Fibroblast of skin of scalp (primary cell): ENCODE measurements at places on chromosomes 5 and 9.

- no peak for DNase-seq
Observed at GRCh38 chr5:141374627-141375026, 936 bp downstream of the PCDHGA6 start.

DNA sequence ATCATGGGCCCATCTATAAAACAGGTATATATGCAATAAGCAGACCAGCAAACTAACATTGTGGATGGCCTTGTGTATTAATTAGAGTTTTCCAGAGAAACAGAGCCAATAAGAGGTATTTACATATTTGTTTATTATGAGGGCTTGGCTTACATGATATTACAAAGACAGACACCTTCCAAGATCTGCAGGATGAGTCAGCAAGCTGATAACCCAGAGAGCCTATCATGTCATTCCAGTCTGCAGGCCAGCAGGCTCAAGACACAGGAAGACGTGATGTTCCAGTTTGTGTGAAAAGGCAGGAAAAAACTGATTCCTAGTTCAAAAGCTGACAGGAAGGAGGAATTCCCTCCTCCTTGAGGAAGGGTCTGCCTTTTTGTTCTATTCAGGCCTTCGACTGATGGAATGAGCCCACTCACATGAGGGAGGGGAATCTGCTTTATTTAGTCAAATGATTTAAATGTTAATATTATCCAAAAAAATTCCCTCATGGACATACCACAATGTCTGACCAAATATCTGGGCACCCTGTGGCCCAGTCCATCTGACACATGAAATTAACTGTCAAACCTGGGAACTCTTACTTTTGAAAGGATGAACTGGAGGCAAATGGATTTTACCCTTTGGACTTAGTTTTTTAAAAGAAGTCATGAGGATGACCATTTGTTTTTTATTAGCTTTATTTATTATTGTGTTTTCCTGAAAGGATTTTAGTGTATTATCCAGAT lies 161.2 kb upstream of the CHD1 start:
- DNase-seq: no peak

GRCh38 chr5:103305809-103306208 lies 47.2 kb downstream of the MACIR start:
- DNase-seq: no peak

GRCh38 chr5:37736397-37736796 lies 103.4 kb downstream of the GDNF start:
- no peak for DNase-seq

- DNase-seq: no peak
Observed at GRCh38 chr9:17480966-17481365, 97.9 kb upstream of the SH3GL2 start.

- DNase-seq: no peak
Observed at GRCh38 chr5:98085593-98085992, 687.9 kb upstream of the RGMB start.

GRCh38 chr5:30121043-30121442 lies 1072.4 kb upstream of the CDH6 start:
- no peak for DNase-seq

DNA sequence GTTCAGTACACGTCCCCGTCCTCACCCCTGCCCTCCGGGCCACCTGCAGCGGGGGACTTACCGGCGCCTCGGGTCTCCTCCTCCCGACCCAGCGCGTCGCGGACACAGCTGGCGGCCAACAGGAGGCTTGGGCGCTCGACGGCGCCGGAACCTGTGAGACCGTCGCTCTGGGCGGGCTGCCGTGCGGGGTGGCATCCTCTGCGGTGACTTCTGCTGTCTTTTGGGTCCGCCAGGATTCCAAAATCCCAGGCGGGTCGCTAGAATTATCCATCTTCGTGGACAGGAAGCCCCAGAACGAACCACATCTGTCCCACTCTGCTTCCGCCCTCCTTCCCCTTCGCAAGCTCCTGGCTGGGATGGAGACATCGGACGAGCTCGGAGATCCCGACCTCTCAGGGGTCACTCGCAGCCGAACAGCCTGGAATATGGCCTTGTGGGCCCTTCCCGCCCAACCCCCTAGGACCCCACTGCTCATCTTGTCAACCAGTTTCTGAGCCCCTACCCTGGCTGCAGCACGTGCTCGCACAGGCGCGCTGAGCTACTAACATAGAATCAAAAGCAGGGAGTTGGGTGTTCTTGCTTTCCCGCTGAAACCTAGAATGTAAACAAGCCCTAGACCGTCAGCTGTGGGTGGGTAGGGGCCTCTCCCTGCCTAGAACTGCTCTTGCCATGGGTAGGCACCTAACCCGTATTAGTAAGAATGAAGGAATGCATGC lies 947 bp upstream of the MARCHF3 start:
- DNase-seq: no peak

GRCh38 chr5:15737036-15737821 lies 237.2 kb downstream of the FBXL7 start:
- no peak for DNase-seq

DNA sequence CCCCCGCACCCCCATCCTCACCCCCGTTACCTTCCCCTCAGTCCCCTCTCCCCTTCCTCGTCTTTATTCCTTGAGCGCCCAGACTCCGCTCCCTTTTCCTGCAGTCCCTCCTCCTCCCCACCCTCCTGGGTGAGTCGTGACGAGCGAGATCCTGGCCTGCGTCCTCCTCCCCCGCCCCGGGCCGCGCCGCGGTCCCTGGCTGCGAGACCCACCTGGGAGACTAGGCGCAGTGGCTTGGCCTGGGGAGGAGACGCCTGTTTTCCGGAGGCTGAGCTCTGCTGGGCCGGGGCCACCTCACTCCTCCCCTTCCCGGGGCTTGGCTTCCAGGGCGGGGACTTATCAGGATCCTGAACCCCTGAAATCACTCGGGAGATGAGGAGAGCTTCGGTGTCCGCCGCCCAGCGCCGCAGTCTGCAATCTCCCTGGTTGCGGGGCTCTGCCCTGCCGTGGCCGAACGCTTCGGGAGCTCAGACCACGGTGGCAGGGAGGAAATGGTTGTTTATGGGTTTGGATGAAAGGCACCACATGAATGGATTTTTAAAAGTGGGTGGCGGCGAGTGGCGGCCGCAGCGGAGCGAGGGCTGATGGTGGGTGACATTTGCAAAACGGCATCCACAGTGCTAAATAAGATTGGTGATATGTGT lies 984 bp downstream of the STXBP1 start:
- peak; percentile 39 for DNase-seq

DNA sequence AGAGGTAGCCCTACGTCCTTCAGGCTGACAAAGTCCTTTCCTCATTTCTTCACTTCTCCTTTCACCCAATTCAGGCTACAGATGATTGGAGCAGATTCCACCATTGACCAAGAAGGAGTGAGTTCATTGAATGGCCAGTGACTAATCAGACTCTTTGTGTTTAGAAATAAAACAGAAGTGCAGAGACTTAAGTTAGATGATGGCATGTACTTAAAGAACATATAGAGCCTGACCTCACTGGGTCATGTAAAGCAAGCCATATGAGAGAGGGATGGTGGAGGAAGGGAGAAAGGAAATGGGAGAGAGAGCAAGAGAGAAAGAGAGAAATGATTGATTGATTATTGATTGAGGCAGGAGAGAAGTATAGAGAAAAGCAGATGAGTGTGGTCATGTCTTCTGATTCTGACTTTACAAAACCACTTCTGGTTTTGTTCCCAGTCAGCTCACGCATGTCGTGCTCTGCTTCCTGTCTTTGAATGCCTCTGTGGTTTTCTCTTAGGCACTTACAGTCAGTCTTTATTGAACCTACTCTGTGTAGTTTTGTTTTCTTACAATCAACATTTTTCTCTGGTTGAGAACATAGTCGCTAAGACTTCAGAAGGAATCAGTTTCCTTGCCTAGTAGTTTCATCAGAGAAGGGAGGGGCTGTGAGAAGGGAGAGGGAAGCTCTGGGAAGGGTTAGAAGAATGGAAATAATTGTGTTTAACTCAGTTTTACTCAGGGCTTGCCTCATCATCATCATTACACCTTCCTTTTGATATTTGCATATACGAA lies 149.2 kb upstream of the KLF9 start:
- DNase-seq: peak; percentile 89

DNA sequence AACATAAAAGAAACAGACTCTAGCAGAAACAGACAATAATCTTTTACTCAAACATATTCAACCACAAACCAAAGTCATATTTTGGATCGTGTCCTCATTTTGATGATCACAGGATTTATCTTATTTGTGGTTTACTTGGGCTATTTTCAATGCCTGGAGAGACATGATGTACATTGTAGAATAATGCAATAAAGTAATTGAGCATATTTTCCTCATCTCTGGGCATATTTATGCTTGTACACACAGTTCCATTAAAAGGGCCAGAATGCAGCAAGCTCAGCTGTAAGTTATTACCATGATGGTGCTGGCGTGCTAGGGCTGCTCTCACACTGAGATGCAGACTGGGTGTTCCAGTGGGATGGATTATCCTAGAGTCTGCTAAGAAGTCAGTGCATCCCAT lies 456.7 kb downstream of the TLE4 start:
- peak; percentile 98 for DNase-seq

- no peak for DNase-seq
Observed at GRCh38 chr5:76388791-76389512, 14.1 kb upstream of the IQGAP2 start.

GRCh38 chr5:1930880-1931603 lies 48.3 kb upstream of the IRX4 start:
- peak; percentile 6 for DNase-seq

- DNase-seq: no peak
Observed at GRCh38 chr9:134661791-134662142, 20.2 kb downstream of the COL5A1 start.

DNA sequence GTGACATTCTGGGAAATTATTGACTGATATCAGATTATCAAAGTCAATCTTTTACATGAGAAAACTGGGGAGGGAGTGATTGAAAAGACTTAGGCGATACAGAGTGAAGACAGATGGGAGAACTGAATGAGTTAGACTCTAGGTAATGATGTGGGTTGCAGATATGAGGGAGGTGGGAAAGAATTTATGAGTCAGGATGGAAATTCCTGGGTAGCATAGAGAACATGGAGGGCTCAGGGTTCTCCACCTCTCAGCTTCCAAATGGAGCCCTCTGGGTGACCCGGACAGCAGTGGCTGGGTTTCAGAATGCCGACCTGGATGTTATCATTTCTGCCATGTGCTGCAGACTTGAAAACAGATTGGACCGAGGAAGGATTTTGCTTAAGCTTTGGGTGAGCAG lies 75.4 kb upstream of the SHB start:
- peak; percentile 44 for DNase-seq

- DNase-seq: no peak
Observed at GRCh38 chr9:5429873-5430564, 7.7 kb downstream of the PLGRKT start.

DNA sequence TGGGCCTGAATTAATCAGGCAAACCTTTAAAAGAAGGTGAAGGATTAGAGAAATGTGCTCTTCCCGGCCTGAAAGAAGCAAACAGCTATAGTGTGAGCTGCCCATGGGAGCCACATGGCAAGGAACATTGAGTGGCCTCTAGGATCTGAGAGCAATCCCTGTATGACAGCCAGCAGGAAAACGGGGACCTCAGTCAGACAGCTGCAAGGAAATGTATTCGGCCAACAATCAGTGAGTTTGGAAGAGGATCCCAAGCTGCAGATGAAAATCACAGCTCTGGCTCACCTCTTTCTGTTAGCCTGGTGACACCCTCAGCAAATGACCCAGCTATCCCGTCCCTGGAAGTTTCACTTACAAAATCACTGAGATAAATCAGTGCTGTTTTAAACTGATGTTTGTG lies 309.2 kb downstream of the SH3GL2 start:
- no peak for DNase-seq

DNA sequence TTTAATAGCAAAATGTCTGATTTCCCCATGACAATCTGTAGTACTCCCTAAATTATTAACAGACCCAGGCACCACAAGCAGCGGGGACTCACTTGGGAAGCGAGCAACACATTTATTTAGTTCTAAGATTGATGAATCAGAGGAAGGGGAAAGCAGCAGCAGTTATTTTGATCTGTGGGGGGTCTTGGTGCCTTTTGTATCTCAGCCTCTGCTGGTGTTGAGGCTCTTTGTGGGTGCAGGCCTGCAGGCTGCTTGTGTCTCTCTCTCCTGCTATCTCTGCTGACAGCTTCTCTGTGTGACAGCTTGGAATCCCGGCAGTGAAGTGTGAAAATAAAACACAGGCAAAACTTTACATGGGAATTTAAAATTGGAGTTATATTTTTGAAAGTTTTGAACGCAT lies 878.2 kb upstream of the DMAC1 start:
- DNase-seq: peak; percentile 65

GRCh38 chr9:105438141-105438806 lies 9.6 kb upstream of the FSD1L start:
- no peak for DNase-seq

- peak; percentile 13 for DNase-seq
Observed at GRCh38 chr5:132979367-132979940, 16.0 kb upstream of the AFF4 start.

- DNase-seq: no peak
Observed at GRCh38 chr9:86563936-86564335, 209.7 kb upstream of the TUT7 start.

DNA sequence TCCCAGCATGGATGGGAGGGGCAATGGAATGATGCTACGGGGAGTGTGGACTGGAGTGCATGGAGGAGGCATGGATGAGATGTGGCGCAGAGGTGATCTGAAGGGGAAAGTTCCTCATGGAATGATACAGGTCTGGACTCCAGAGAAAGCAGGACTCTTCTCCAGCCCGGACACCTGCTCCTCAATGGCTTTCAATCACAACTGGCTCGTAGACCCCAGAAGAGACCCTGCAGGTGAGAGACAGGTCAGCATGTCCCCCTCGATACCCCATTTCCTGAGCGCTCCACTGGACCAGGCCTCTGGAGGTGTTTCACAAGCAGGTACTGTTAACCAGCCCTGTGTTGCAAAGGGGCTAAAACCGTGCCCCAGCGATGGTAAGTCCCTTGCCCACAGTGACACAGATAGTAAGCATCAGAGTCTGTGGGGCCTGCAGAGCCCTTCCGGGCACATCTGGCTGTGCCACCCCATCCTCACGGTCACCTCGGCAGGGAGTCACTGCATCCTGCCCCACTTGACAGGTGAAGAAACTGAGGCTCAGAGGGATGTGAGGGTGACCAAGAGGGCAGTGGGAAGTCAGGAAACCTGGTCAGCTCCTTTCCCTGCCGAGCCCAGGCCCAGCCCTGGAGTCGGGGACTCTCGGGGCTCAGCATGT lies 5.5 kb upstream of the DPM2 start:
- DNase-seq: no peak

DNA sequence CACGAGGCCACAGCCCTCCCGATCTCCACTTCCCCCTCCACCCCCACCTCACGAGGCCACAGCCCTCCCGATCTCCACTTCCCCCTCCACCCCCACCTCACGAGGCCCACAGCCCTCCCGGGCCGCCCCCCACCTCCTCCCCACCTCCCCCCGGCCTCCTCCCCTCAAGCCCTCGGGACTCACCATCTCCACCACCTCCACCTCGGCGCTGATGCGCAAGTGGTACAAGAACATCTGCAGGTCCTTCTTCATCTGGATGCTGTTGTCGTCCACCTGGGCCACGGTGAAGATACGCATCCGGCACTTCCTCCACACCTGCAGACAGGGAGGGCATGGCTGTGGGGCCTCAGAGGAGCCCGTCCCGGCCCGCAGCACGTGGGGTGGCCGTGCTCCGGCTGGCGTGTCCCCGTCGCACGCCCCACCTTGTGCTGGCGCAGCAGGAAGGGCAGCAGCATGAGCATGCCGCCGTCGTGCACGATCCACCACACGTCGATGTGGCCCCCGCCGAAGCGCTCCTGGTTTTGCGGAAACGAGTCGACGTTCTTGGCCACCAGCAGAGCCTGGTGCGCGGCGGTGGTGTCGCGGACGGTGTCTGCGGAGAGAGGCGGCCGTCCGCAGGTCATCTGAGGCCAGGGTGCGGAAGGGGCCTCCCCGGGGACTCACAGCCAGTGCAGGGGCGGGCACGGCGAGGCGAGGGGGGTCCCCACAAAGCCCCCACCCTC lies 48.0 kb downstream of the SLC12A7 start:
- DNase-seq: no peak
